ENCODE measurements at places on chromosomes 13 and 19.

DNA sequence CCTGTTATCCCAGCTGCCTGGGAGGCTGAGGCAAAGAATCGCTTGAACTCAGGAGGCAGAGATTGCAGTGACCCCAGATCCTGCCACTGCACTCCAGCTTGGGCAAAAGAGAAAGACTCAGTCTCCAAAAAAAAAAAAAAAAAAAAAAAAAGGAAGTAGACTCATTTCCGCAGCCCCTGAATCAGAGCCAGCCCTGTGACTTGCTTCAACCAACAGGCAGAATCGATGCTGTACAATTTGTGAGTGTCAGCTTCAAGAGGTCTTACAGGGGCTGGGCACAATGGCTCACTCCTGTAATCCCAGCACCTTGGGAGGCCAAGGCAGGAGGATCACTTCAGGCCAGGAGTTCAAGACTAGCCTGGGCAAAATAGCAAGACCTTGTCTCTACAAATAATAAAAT is 12.8 kb downstream of the ANKRD27 start:
- no peak for DNase-seq

DNA sequence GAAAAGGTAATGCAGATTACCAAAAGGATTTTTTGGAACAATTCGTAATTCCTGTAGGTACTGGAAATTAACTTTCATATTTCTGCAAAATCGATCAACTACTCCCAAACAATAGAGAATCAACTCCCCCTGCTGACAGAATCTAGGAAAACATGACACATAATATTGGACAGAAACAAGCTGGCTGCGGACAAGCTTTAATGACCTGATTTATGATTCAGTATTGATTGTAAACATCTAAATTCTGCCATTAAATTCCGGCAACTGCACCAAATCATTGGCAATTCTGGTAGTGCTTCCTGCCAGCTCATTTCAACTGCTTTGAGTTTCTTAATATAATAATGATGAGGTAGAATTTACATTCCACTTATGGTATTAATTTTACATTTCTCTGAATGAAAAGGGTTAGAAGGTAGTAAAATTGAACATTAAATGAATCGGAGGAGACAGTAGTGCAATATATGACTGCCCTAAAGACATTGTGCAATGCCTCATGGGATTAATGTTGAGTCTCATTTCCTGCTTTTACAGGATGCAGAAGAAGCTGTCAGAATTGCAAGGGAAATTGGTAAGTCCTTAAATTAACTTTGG is 146.5 kb downstream of the PCCA start:
- DNase-seq, result peak; percentile 43

DNA sequence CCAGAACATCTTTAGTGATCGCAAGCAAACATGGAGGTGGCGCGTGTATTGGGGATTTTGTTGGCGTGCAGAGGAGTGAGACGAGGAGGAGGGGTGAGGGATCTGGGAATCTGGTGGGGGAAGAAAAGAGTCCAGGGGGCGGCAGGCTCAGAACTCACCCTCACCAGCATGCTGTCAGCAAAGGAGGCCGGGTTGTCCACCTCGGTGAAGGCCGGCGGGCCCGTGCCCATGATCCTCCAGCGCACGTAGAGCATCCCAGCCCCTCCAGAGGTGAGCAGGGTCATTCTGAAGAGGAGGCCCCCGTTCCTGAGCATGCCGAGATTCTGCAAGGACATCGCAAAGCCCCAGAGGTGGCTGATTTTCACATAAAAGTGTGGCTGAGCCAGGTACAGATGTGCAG is 37.2 kb downstream of the TMTC4 start:
- DNase-seq, result no peak

DNA sequence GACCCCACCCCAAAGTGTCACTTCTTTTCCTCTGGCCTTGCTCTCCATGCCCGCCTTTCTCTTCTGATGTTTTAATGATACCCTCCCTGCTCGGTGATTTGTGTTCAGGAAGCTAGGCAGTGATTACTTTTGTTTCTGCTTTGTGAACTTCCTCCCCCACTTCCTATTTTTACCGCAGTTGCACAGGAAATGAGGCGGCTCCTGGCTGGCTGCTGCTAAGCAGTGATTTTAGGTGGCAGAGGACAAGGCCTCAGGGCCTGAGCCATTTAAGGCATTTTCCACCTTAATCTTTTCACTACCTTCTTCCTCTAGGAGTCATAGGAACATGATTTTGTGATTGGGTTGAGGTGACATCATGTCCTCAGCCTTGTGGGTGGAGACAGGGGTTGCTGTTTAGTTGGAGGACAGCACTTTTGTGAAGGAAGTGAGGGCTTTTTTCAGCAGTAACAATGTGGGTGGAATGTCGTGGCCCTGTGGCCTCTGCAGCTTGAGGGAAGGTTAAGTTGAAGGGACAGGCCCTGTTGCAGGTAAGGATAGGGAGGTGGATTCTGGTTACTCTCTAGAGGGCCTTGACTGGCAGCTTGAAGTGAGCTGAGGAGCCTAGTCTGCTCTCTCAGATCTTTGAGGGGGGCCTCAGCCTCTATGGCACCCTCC is 15.7 kb downstream of the GARRE1 start:
- no peak for DNase-seq

DNA sequence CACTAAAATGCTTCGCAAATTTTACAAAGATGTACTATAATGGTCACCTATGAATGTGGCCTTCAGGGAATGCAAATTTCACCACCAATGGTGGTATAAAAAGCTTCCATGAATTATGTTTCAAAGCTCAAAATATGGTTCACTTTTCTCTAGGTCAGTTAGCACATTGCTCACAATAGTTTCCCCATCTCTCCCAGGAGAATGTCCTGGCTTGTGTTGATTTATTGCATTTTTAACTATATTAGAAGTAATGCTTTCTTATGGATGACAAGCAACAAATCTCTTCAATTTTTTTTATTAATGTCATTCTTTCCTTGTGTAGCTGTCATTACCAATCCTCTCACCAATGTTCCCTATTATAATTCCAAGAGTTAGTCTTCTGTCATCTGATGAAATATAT is 621.2 kb downstream of the TBC1D4 start:
- DNase-seq, result no peak

DNA sequence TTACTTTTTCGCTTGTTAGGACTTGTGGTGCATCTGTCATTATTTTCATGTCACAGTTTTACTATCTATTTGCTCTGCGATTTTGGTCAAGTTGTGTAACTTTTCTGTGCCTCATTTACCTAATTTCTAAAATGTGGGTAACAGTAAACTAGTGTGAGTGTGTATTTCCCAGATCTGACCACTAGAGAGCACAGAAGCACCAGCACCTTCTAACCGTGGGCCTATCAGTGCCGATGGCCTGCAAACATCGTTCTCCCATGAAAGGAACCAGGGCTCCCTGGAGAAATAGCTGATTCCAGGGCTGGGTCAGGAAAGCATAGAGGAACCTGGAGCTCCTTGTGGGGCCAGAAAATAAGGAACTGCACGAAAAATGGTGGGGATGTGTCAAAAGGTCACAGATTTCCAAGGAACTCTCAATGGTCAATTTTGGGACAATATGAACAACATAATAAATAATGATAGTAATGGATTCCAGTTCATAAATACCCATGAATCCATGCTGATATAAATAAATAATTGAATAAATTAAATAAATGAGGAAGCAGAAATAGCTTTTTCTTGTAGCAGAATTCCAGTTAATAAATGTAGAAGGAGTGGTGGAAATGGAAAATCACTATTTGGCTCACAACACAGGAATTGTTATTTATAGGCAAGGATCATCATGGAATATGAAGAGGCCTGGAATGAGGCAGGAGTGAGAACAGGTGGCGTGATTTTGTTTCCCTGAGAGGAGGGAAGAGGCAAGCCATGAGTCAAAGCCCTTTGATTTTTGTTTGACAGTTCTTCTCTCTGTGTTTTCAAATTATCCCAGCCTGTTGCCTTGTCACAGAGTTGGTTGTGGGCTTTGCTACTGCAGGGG is 31.1 kb downstream of the CEACAM8 start:
- DNase-seq, result peak; percentile 35

DNA sequence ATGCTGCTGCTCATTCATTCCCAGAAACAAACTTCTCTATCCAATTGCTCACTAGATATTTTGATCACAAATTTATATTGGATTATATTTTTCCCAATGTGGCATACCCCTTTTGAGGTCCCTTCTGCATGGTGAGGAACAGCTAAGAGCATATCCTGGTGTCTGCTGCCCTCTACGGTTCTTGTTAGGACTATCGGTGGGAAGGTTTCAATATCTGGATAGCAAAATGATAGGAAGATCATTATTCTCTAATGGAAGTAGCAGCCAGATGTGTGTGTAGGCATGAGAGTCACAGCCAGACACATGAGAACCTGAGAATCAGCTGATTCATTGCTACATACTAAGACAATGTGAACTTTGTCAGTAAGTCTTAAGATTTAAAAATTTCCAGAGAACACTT is 1422.4 kb upstream of the MIR17HG start:
- peak; percentile 2 for DNase-seq

- no peak for DNase-seq
These were observed 44.8 kb downstream of the MBNL2 start for GRCh38 chr13:97266772-97267417.

DNA sequence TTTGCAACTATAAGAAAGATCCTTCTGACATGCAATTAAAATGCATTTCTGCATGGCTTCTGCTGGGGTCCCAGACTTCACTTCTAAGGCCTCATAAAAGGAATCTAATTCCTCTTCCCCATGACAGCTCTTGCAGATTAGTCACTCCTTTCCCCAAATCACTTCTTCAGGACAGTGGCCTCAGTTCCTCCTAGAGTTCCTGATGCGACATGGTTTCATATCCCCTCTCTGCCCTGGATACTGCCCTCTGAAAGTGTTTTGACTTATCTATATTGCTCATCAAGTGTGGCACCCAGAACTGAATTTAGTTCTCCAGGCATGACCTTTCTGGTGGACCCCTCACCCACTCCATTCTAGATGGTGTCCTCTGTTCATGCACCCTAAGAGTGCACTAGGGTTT is 238.1 kb downstream of the FOXO1 start:
- no peak for DNase-seq

DNA sequence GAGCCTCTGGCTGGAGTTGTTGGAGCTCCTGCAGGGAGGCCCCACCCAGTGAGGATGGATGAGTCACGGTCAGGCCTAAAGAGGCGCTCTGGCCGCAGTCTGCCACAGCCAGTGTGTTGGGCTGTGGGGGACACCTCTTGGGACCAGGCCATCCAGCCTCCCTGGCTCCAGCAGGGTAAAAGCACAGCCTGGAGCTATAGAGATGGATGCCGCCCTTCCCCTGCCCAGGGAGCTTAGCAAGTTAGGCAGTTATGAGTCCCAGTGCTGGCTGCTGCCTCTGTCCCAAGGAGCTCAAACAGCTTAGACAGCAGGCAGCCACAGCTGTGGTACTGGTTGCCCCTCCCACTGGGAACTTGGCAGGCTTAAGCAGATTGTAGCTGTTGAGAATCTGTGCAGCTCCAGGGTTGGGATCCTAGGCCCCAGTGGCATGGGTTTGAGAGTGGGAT is 100.9 kb downstream of the NDFIP2 start:
- DNase-seq, result no peak

- peak; percentile 47 for DNase-seq
These were observed 9.5 kb downstream of the GPX4 start for GRCh38 chr19:1113030-1113985.

All from NCI-H1436 (cell line).